Posterior cingulate gyrus (tissue), 11 donors: ENCODE measurements at places on chromosomes 16 and 17.

GRCh38 chr16:927406-927805 lies 43.4 kb downstream of the LMF1 start:
- DNase-seq, result no peak

GRCh38 chr16:84986102-84986501 lies 25.2 kb downstream of the ZDHHC7 start:
- no peak for DNase-seq

DNA sequence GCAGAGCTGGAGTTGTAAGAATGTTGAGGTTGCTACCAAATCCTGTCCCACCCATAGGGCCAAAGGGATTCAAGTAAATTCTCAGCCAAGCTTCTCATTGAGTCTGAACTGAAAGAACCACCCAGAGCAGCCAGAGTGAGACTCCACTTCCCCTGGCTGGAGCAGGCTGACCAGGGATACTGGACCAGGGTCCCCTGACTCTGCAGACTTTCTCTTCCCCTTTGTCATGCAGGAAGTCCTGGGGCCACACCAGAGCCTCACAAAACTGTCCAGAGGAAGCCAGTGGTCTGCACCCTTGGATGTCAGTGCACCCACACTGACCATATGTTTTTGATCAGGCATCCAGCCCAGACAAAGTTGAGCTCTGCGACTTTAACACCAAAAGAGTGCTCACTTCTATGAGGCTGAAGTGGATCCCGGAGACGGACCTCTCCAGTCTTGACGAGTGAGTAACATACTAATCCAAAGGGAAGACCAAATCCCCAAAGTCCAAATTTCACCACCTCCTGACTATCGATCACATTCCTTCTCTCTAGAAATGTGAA lies 4.1 kb downstream of the NXN start:
- no peak for DNase-seq

GRCh38 chr17:81164371-81165245 lies 699 bp upstream of the PVALEF start:
- DNase-seq, result peak; percentile 61

DNA sequence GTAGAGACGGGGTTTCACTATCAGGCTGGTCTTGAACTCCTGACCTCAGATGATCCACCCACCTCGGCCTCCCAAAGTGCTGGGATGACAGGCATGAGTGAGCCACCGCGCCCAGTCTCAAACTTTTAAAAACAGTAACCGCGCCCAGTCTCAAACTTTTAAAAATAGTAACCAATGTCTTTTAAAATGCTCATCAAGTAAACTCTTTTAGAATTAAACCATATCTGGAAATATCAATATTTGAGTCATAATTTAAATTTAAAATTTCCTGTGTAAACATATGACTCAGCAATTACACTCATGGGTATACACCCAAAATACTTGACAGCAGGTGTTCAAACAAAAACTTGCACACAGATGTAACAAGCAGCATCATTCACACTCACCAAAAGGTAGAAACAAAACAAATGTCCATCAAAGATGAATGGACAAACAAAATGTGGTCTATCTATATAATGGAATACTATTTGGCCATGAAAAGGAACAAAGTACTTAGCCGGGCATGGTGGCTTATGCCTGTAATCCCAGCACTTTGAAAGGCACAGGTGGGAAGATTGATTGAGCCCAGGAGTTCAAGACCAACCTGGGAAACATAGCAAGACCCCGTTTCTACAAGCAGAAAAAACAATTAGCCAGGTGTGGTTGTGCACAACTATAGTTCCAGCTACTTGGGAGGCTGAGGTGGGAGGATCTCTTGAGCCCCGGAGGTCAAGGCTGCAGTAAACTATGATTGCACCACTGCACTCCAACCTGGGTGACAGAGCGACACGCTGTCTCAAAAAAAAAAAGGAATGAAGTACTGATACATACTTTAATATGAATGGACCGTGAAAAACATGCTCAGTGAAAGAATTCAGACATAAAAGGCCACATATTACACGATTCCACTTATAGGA lies 20.2 kb downstream of the ENPP7 start:
- DNase-seq, result no peak

DNA sequence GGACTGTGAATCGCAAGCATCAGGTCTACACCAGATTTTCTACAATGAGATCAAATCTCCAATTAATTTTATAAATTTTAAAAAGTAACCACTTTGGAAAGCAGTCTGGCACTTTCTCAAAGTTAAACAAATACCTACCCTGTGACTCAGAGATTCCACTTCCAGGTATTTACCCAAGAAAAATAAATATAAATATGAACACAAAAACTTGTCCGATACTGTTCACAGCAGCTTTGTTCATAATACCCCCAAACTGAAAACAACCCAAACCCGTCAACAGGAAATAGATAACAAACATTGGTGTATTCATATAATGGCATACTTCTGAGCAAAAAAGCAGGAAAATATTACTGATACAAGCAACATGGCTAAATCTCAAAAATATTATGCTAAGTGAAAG lies 12.1 kb downstream of the ZDHHC7 start:
- no peak for DNase-seq

DNA sequence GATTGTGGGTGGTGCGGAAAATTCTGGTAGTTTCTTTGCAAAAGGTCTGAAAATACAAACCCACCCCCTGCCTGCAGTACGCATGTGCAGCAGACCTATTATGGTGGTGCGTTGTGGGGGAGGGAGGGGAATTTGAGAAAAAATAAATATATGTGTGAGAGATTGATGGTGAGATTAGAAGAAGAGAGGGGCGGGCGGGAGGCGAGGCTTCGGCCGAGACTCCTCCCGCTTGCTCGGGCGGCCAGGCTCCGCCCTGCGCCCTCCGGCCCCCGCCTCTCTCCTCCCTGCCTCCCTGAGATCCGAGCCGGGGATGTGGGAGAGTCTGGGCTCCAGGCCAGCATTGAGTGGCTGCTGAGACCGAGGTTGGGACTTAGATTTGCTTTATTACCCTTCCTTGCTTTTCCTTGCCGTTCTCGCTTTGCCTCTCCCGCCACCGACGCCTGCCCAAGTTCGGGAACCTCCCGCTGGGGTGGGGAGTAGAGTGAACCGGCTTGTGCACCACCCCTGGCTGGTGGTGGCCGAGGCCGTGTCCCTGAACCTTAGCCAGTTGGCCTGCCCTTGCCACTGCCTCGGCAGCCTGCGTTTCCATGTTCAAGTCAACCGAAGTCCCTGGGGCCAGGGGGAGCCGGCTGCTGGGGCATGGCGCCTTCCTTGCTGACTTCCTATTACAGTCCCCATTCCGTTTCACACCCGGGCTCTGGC lies 956 bp upstream of the CHD3 start:
- DNase-seq, result peak; percentile 91

- no peak for DNase-seq
These were observed 484.9 kb upstream of the WSB1 start for GRCh38 chr17:26809033-26809432.

DNA sequence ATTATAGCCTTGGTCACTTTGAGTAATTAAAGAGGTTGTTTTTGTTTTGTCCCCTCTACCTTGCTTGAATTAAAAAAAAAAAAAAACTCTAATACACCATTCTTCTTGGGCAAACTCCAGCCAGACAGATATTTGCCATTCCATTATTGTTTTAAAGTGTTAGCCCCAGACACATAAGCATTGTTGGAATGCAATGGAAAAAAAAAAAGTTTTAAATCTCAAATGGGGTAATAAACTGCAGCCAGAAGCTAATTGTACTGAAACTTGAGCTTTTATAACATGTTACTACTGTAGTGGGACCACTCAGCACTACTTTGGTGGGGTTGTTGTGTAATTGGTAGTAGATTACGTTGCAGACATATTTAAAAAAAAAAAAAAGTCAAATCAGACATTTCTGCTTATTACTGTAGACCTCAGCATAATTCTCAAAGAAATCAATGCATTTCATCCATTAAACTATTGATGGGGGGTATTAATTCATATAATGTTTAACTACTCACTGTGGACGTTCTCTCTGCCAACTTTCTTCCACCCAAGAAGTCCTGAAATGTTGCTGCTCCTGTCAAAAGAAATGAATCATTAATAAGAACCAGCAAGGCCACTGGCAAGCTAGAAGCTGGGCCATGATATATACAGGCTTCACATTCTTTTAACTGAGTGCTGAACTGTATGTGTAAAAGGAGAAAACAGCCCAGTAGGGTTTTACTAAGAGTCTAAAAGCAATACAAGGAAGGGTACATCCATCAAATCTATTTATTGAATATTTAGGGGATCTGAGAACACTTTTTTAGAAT lies 626.6 kb upstream of the SOX9 start:
- no peak for DNase-seq

DNA sequence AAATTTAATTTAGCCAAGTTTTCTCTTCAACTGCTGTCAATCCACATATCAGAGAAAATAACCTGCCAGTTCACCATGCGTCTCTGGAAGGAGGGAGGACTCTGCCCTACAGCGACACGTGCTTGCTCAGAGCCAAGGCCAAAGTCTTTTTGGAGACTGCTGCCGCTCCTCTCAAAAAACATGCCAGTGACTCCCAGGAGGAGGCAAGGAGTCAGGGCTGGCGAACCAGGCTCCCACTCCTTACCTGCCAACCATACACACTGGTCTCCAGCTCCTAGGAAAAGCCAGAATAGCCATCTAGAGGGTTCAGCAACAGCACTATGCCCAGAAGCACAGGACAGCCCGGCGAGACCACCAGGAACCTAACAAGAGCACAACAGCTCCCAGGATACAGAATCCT lies 73.0 kb downstream of the ANKRD11 start:
- peak; percentile 46 for DNase-seq

DNA sequence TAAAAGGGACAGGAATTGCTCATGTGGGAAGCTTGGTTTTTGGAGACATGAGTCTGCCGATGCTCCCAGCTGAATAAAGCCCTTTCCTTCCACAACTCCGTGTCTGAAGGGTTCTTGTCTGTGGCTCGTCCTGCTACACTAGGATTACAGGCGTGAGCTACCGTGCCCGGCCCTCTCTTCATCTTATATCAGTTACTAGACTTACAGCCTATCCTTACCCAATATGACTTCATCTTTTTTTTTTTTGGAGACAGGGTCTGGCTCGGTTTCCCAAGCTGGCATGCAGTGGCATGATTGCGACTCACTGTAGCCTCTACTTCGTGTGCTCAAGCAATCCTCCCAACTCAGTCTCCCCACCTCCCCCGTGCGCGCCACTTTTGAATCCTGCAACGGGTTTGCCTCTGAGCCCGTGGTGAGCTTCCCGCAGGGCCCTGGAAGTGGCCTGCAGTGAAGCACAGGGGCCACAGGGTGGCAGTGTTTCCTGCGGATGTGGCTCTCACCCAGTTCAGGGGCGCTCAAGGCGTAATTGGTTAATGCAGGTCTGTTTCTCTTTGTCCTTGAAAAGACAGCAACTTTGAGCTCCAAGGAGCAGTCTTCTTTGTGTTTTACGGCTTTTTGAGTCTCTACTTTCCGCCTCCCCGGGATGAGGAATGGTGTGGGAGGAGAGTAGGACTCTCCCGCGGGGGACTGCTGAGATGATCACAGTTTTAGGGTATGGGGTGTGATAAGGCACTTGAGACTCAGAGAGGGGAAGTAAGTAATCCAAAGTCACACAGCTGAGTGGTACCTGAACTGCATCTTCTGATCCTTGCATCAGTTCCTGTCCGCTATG lies 22.7 kb upstream of the GPRC5B start:
- peak; percentile 78 for DNase-seq

- no peak for DNase-seq
These were observed 68.7 kb upstream of the IRX3 start for GRCh38 chr16:54355251-54355650.

- no peak for DNase-seq
These were observed 2.3 kb downstream of the ANKFY1 start for GRCh38 chr17:4261452-4261851.

DNA sequence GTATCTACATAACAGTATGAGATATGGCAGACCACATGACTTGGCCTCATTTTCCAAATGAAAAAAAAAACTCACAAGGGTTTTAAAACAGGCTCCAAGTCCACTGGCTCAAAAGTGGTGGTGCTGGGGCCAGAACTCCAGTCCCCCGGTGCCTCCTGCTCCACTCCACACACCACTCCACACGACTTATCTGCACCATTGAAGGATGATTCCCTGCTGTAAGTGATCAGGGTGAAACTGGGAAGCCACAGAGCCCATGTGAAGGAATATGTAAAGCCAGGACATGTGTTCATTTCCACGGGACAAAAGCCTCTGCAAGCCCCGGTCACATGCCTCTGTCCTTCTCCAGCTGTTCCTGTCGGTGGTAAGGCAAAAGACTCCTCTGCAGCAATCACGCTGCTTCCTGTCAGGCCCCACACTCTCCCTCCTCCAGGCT lies 97.2 kb downstream of the ZNF18 start:
- no peak for DNase-seq

DNA sequence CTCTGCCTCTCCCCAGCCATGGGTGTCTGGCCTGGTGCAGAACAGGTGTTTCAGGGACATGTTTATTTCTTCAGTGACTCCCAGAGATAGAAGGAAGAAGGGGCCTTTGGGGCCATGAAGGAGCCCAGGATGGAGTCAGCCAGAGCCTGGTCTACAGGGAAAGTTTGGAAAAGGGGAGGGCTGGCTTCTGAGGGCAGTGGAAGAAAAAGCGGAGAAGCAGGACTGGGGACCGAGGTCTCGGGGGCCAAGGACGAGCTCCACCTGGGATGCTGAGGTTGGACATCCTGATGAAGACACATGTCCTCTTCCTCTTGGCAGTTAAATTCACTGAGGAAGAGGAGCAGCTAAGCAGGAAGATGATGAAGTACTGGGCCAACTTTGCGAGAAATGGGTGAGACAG lies 7.7 kb downstream of the CES2 start:
- no peak for DNase-seq

DNA sequence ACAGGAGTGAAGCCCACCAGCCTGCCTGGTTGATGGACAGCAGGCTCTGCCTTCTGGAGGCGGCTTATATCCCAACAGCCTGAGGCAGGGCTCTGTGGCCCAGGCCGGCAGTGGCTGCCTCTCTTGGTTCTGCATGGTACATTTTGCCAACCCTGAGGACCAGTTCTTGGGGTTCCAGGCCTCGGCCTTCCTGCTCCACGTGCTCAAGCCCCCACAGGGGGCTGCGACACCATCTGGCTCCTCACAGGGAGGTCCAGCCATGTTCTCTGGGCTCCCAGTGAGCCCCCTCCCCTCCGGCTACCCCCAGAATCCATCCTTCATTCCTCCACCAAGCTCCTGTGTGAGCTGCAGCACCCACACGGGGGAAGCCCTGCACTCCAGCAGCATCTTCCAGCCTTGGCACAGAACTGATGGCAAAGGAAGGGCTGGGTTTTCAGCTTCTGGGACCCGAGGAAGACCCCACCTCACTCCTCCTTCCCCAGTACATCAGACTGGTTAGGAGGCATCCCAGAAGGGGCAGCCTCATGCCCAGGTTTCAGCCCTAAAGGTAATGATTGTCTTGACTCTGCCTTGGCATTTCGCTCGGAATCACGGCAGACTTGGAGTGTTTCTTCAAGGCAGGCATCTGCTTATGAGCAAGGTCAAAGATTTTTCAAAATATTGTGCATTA lies 231.2 kb downstream of the CPPED1 start:
- peak; percentile 57 for DNase-seq

DNA sequence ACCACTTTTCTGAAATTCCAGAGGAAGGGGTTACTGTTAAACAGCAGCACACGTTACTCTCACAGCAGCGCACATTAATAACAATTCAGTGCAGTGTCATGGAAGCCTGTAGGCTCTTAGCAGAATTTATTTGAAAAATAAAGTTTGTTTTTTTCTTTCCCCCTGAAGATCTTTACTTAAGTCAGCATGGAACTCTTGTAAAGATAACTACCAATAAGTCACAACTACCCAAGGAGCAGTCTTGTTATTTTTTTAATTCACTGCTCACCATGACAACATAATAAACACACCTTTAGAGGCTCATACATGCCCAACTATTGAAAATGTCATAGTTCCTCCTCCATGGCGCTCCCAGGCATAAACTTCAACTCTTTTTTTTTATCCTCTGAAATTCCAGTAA lies 31.8 kb upstream of the PSMD7 start:
- DNase-seq, result no peak
